Activated CD8-positive, alpha-beta memory T cell treated with anti-CD3 and anti-CD28 coated beads for 1 hour (primary cell): ENCODE measurements at places on chromosomes 5 and 9.

DNA sequence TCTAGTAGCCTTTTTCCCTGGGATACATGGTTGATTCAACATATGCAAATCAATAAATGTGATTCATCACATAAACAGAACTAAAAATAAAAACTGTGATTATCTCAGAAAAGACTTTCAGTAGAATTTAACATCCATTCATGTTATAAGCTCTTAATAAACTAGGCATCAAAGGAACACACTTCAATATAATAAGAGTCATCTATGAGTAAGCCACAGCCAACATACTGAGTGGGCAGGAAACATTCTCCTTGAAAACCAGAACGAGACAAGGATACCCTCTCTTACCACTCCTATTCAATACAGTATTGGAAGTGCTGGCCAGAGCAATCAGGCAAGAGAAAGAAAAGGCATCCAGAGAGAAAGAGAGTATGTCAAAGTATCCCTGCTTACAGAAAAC lies 239.9 kb downstream of the ATPSCKMT start:
- DNase-seq = no peak

- no peak for DNase-seq
These were observed 35.6 kb downstream of the TLR4 start for GRCh38 chr9:117739624-117740347.

- no peak for DNase-seq
These were observed 1.5 kb downstream of the GARIN3 start for GRCh38 chr5:157164521-157164920.

GRCh38 chr5:36885566-36886485 lies 9.3 kb downstream of the NIPBL start:
- DNase-seq = no peak

DNA sequence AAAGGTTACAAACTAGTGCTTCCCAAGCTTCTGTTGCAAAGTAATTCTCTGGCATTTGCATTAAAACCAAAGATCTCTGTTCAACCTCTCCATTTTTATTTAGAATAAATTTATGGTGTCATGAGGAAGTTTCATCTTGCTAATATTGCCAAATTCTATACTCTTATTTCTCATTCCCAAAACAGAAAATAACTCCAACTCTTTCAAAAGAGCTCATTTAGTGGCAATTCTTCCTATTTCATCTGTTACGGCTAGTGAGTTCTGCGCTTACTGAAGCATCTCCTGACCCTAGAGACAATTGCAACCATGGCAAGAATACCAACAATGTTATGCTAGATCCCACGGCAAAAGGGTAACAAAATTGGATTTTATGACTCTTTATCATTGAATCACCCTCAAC lies 97.0 kb downstream of the HINT1 start:
- DNase-seq = no peak

DNA sequence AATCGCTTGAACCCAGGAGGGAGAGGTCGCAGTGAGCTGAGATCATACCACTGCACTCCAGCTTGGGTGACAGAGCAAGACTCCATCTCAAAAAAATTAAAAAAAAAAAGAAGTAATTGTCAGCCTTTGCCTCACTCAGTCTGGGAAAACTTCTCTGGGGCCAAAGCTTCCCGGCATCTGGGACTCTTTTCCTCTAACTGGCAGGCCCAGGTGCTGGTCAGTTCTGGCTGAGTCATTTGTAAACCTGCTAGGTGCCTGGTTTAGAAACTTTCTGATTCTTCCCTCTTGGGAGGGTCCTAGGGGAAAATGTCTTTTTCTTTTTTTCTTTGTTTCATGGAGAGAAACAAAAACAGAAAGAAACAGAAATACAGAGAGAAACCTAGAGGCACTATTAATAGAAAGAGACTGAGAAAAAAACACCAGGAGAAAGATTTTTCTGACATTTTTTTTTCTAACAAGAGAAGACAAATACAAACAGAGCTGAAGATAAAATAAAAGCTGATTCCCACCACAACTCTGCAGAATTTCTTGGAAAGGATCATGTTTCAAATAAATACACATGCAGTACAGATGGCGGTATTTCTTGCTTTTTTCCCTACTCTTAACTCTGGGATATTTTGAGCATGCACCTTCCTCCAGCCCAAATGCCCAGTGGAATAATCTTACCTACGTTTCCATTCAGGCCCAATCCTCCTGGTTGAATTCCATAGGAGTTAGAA lies 22.1 kb upstream of the UBAP2 start:
- DNase-seq = no peak

DNA sequence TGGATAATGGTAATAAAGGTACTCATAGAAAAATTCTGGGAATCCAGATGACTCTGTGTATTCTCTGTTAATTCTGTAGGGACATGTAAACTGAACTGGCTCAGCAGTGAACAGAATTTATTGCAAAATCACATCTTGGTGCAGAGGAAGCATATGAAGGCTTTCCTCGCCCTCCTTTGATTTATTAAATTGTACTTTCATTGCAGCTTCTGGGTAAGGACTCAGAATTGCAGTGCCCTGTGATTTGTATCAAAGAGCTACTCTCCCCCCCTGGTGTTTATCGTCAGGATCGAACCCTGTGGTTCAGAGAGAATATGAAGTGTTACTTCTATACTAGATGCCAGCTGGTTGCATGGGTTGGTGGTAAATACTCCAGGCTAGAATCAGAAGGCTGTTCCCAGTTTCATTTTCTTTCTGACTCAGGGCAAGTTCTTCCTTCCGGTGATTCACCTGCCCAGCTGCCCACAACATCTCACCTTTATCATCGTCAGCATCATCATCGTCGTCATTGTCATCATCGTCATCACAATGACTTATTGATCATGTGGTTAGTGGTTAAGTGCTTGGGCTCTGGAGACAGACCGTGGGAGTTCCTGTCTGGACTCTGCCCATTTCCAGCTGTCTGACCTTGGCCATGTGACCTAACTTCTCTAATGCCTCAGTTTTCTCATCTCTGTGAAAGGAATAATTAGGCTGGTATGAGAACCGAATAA lies 238.8 kb downstream of the ARHGAP26 start:
- peak; percentile 35 for DNase-seq

- DNase-seq = no peak
These were observed 4.0 kb upstream of the BARHL1 start for GRCh38 chr9:132578367-132578932.

DNA sequence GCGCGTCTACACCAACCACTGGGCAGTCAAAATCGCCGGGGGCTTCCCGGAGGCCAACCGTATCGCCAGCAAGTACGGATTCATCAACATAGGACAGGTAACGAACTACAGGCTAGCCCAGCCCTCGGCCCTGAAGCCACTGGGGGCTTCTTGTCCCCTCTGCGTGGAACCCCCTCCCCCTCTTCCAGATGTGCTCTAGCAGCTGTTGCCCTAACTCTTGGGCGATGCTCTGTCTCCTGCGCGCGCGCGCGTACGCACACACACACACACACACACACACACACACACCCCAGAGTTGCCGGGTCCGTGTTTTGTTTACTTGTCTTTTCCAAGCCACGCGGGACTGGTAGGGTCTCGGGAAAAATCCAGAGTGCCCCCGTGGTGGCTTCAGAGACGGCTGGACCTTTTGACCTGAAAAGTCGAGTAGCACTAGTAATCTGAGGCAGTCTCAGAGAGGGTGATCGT lies 836 bp downstream of the PCSK5 start:
- no peak for DNase-seq

GRCh38 chr9:101481261-101481660 lies 45.7 kb upstream of the ALDOB start:
- no peak for DNase-seq

DNA sequence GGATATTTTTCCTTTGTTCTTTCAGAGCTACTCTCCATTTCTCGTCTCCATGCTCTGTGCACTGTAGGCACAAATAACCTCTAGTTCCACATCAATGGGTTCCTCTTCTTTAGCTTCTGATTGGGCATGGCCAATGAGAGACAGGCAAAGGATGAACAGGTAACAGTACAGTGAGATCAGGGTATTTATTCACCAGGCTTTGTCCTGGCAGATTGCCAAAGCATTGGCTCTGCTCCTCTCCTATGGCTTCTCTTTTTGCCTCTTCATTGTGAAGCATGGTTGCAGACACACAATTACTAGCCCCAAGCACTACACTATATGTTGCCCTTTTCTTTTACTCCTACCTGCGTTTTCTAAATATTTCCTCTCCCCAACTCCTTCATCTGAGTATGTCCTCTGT lies 215.1 kb upstream of the ARRDC3 start:
- no peak for DNase-seq

GRCh38 chr5:69331528-69332445 lies 814 bp downstream of the CCDC125 start:
- no peak for DNase-seq

- DNase-seq = no peak
These were observed 142.6 kb downstream of the SAXO1 start for GRCh38 chr9:18890372-18890771.

GRCh38 chr9:4228606-4229005 lies 71.3 kb downstream of the GLIS3 start:
- no peak for DNase-seq

GRCh38 chr9:113742878-113743277 lies 133.2 kb upstream of the ZNF618 start:
- no peak for DNase-seq

DNA sequence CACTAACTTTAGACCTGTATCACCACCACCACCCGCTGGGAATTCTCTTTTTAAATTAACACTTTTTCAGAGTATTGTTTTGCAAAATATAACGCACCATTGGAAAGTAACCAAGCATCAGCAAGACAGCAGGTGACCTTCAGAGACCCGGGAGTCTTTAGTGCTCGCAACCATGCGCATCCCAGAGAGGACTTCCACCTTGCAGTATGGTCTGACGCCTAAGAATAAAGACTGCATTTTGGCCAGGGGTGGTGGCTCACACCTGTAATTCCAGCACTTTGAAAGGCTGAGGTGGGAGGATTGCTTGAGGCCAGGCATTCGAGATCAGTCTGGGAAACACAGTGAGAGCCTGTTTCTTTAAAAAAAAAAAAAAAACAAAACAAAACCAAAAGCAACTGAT lies 113.8 kb downstream of the MED27 start:
- DNase-seq = no peak

DNA sequence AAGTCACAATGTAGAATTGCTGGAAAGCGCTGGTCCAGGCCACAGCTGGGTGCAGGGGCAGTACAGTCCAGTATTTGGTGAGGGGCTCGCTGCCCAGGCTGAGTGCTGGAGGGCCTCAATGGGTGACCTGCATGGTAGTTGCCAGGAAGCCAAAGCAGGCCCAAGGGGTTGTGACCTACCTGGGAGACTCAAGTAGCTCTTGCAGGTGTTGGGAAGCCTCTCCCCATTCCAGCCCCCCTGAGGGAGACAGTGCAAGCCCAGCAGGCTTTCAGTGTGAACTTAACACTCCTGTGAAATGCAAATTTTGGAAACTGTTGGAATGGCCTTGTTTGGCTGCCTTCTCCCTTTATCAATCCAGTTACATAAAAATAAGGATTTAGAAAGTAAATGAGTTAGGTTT lies 13.9 kb downstream of the KDM4C start:
- no peak for DNase-seq

DNA sequence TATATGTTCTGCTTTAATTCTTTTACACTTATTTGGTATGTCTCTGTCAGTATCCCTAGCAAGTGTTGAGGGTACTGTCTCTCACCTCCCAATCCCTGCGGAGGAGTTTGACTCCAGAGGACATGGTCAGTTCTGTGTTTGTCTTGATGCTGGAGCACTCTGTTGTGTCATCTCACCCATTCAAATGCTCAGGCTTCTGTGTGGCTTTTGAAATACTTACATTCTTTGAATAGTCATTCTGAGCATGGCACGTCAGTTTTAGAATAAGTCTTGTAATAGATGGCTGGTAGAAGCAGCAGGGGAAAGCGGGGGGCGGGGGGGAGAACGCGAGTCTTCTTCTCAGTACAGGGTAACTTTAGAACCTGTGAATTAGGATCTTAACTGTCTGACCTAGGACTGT lies 12.3 kb downstream of the MAST4 start:
- no peak for DNase-seq

DNA sequence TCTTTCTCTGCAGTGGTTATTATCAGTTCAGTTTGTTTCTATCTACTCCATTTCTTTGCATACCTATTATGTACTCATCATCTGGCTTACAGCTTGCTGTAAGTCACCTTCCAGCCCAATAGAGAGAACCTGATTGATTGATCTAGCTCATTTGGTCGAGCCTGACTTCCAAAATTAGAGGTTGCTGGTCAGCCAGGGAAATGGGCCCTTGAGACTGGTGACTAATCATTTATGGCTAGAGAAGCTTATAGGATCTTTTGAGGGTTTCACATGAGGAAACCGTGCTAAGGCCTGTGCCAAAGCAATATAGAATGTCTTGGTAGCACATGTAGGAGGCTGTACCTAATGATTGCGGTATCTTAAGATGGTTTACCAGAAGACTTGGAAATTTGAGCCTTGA lies 5.8 kb downstream of the SREK1 start:
- DNase-seq = no peak

GRCh38 chr5:111439473-111440075 lies 72.8 kb downstream of the STARD4 start:
- DNase-seq = no peak

DNA sequence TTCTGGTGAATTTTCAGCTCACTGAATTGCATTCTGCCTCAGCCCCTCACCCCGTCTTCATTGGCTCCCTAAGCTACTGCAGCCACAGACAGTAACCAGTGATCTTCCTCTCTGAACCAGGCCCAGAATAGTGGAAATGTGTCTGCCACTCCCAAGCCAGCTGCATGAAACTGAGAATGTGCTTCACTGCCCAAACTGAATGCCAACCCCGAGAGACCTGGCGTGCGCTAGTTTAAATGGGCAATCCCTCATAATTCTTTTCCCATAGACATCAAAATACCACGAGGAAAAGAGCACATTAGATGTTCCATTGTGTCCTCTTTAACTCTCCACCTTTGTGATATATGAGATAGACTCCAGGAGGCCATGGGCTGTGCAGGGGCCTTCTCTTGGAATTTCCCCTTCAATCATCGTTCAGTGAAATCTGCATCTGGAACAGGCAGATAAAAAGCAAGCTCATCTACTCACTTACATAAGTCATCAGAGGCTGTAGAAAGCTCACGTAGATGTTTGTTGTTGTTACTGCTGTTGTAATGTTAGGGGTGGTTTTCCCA lies 320.2 kb downstream of the NFIB start:
- DNase-seq = no peak

GRCh38 chr9:137836831-137837241 lies 40.7 kb upstream of the CACNA1B start:
- DNase-seq = no peak

DNA sequence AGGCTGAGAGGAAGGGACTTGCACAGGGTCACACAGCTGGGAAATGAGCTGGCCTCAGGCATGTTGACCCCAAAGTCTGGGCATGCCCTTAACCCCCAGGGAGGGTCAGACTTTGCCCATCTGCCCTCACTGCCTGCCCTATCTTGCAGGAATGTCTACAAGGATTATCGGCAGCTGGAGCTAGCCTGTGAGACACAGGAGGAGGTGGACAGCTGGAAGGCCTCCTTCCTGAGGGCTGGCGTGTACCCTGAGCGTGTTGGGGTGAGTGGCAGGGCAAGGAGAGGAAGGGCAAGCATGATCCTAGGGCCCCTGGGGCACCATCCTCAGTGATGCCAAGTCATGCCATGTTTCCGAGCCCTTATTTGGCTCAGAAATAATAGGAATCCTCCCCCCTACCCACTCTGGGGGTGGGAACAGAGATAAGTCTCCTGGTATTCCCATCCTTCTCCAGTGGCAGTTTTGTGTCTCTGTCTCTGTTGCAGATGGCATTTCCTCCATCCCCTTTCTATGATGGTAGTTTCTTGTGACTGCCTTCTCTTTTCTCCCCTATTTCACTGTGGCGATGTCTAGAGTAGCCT lies 28.5 kb downstream of the GOLGA2 start:
- DNase-seq = no peak

- DNase-seq = no peak
These were observed 33.2 kb upstream of the ASTN2 start for GRCh38 chr9:117448066-117448465.

- no peak for DNase-seq
These were observed 42.0 kb downstream of the ITK start for GRCh38 chr5:157222506-157223230.

GRCh38 chr5:22663134-22663533 lies 190.0 kb downstream of the CDH12 start:
- DNase-seq = no peak
